ENCODE measurements at places on chromosomes 2 and 18.

- no peak for DNase-seq
These were observed 33.0 kb downstream of the LINC00305 start for GRCh38 chr18:64115881-64116280.

DNA sequence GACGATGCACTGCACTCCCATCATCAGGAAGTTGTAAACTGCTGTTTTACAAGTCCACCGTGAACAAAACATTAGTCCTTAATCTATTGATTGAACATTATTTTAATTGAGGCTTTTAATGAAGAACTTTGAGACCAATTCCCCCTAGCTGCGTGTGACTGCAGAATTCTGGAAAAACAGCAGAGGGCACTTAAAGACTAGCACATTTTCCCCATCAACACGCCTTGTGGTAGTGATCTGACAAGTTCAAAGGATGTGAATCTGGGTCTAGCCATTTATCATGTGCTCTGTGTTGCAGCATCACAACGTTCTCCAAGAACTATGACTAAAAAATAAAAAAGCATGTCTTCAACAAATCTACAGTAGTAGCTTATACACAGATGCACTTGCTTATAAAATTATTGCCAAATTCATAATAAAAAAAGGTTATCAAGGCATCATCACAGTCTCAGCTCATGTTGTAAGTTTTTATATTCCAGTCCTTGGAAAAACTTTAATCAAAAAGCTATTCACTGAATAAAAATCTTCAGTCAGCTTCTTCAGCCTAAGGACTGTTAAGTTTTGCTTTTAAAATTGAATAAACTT lies 35.8 kb downstream of the SKOR2 start:
- peak; percentile 78 for DNase-seq

GRCh38 chr2:99000708-99001107 lies 64.7 kb upstream of the CRACDL start:
- DNase-seq, result no peak

DNA sequence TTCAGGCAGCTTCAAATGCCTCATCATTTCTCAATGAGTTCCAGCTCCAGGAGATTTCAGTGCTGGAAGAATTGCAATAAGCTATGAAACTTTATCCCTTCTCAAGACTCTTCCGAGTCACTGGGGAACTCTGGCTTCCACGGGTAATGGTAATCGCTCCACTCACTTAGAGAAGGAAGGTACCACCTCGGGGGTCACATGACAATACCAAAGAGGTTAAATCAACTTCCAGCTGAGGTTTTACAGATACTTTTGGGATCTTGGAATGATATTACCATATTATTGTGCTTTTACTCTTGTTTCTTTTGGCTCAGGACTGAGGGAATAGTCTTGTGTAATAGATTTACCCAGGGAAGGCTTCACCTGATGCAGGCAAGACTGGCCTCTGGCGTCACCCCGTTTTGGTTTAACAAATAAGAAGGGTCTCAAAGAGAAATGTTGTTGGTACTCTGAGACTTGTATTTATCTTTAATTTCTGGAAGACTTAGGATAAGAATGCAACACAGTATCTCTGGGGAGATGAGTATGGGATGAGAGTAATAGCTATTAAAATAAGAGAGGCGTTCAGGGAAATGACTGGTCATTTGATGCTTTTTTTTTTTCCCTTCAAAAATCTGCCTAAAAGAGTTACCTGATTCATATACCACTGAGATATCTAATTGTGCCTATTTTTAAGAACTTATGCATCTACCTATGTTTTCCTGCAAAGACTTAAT lies 316.9 kb upstream of the ZEB2 start:
- no peak for DNase-seq

DNA sequence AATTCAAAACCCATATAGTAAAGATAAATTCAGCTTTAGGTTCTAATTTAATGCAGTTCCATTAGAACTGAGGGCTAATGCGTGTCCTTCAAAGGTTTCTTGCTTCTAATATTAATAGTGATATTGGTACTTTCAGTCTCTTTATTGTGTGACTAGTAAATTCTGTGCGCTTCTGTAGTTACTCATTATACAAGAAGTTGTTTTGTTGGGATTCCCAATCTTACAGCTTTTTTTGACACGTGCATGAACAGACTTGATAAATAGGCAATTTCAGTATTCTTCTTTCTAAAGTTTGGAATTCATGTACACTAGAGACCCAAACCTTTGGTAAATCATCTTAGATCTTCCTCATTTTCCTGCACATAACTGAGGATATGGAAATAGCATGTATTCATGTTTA lies 71.8 kb downstream of the HAUS1 start:
- no peak for DNase-seq

DNA sequence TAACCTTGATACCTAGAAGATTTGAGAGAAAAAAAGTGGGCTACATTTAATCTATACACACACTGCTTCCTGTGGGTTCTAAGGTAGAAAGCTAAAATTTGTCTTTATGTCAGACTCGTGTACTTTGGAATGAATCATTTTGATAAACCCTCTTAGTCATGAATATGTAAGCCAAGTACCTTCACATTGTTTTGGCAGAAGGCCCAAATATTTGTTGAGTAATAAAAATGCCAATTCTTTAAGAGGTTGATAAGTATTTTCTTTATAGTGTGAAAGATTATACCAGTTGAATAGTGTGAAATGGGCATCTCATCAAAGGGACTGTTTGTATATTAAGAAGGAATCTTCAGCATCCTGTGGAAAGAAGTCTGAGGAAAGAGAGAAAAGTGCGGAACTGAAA lies 1464.7 kb upstream of the ZEB2 start:
- no peak for DNase-seq

DNA sequence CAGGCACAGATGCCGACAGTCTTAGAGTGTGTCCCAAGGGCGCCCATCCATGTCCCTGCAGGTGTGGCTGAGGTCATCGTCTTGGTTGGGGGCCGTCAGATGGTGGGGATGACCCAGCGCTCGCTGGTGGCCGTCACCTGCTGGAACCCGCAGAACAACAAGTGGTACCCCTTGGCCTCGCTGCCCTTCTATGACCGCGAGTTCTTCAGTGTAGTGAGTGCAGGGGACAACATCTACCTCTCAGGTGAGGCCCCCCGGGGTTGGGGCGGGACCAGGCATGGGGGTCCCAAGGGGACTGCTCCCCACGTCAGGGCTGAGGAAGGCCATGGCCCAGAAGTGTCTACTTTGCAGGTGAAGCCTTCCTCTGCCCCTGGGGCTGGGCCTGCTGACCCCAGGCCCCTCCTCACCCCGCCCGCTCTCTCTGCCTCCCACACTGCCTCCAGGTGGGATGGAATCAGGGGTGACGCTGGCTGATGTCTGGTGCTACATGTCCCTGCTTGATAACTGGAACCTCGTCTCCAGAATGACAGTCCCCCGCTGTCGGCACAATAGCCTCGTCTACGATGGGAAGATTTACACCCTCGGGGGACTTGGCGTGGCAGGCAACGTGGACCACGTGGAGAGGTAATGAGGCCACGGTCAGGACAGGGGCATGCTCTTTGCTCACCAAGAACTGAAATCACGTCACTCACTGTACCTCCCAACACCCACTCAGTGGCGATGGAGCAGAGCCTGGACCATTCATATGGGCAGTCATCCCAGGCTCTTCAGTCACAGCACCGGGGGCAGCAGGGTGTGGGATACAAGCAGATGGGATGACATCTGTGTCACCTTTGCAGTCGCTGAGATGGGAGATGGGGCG lies 230.8 kb downstream of the ATAD2B start:
- no peak for DNase-seq

DNA sequence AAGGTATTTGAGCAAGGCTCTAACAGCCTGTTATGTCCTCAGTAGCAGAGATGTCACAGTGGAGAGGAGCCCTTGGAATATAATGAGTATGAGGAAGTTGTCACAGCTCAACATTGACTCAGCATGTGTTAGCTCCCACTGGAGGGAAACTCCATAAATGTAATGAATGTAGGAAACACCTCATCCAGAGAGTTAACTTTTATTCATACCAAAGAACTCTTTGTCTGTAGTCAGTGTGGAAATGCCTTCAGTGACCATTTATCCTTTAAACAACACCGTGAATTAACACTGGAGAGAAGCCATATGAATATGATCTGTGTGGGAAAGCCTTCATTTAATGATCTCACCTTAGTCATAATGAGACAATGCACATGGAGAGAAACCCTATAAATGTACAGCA lies 59.7 kb downstream of the CYP1B1 start:
- no peak for DNase-seq

DNA sequence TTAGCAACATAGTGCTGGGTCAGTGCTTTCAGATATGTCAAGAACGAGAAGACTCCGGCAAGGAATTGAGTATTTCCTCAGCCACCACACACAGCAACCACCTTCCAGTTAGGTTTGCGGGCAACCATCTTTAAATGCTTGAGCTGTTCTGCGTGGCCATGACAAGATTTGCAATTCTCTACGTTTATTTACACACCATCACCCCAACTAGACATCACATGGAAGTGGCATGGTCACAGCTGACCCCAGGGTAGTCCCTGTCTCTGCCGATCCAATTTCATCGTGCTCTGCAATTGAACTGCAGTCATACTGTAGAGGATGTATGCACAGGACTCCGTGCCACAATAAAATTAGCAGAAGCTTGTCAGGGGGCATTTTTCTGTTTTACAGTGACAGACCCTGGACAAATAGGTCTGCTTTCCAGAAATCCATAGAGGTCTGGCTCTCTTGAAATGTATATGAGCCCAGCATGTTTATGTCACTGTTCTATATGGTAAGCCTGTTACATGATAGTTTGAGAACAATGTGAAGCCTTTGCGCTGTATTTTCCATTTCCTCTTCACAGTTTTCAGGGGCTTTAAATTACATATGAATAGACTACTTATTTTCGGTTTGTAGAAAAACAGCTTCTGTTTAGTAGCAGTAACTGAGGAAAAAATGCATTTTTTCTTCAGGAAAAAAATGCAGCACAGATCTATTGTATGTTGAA lies 605.2 kb downstream of the NR4A2 start:
- DNase-seq, result peak; percentile 72

DNA sequence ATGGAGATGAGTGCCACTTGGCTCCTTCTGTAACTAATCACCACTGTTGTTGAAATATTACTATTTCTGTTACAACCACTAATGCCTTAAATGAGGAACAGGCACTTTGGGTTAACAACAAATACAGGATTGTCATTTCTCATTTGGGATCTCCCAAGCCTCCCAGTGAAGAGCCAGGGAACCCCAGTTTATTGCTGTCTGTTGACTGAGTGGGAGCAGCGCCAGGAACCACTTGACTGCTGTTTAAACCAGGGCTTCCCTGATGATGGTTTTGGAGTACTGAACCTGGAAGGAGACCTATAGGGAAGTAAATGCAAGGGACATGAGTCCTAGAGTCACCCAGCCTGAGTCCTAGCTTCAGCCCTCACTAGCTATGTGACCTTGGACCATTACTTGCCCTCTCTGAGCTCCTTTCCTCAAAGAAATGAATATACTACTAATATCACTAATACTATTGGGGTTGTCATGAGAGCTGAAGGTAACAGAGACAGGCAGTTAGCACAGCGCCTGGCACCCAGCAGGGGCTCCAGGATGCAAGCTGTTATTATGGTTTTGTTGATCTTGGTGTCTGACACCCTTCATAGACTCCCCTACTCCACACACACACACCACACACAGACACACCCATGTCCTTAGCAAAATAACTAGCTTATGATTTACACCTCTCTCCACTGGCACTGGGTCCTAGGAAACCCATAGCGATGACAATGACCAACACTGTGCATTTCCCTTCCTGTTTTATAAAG lies 104.2 kb upstream of the FZD7 start:
- DNase-seq, result no peak

DNA sequence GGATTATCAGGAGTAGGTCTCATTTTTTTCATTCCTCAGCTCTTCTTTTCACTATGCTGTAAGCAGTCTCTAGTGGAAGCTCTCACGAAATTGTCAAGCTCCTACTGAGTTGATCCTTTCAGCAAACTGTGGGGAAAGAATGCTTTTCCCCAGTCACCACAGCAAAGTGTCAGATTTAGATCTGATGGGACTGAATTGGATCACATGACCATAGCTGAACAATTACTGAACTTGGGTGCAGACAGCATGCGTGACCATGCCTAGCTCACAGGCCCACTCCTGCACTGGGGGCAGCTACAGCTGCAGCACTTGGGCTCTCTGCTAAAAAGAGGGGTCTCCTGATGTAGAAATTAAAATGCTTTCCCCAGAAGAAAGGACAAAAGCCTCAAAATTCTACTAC lies 3.1 kb downstream of the ARHGAP15 start:
- DNase-seq, result no peak

- DNase-seq, result no peak
These were observed 103.1 kb upstream of the THOC1 start for GRCh38 chr18:370751-371608.

GRCh38 chr2:30359644-30360167 lies 87.3 kb upstream of the LCLAT1 start:
- DNase-seq, result no peak

GRCh38 chr2:9285921-9286320 lies 79.3 kb downstream of the ASAP2 start:
- no peak for DNase-seq

- no peak for DNase-seq
These were observed 42.2 kb downstream of the LBH start for GRCh38 chr2:30273574-30273929.
